ENCODE measurements at places on chromosomes 4 and X.

DNA sequence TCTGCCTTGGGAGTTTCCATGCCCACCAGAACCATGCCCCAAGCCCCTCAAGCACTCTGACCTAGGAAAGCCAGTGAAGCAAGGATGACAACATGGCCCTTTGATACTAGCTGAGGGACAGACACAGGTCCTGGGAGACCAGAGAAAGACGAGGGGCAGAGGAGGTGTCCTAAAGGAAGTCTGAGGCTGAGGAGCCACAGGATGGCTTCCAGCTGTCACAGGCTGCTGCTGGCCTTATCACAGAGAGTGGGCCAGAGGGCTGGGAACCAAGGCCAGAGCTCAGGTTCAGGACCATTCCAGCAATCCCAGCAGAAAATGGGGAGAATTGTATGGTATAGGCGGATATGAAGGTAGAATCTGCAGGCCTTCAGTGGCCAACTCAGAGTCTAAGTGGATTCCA lies 31.7 kb upstream of the MSANTD1 start:
- DNase-seq, result no peak

DNA sequence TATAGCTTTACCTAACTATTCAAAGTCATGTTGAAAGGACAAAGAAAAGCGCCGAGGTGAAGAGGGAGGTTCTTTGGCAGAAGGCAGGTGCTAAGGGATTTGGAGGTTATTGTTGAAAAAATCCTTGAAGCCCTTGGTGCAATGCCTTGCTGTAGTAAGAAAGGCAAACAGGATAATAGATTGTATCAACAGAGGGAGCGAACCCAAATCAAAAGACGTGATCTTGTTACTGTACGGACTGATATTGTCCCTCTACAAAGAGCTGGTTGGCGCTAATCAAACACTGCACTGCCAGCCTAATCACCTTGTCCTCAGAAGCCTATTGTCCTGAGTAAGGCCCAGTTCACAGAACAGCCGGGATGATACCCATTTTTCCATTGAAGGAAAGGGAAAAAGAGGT lies 182.9 kb downstream of the ZIC3 start:
- no peak for DNase-seq

DNA sequence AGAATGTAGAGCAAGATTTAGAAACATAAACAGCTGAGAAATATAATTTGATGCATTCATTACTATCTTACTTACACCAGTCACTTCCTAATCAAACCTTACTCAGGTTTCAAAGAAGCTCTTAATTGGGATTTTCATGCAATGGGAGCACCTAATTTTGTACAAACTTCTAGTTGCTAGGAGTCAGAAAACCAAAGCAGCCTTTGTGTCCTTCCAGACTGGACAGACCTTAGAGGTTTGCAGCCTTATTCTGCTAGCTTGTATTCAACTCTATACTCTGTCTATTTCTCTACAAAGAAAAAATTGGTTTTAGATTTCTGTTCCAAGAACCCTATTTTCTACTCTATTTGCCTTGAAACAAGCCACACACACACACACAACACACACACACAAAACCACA lies 19.4 kb downstream of the GABRA2 start:
- no peak for DNase-seq

- no peak for DNase-seq
These were observed 373.4 kb downstream of the PRDM5 start for GRCh38 chr4:120549011-120549570.

DNA sequence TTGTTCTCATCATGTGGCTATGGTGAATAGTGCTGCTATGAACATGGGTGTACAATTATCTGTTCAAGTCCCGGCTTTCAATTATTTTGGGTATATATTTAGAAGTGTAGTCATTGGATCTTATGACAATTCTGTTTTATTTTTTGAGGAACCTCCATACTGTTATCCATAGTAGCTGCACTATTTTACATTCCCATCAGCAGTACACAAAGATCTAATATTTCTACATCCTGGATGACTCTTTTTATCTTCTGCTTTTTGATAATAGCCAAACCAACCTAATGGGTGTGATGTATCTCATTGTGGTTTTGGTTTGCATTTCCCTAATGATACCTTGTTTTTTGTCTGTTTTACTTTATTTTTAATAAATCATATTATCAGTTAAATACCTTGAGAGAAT lies 12.9 kb upstream of the IL13RA1 start:
- DNase-seq, result no peak

Data from left colon (tissue), 2 donors.